ENCODE measurements at places on chromosomes 16 and 17. TPM values are rescaled to one million over a fixed set of nuclear protein-coding genes. Genes with fewer than 3 reads are reported as not detected.

HBA1 gene
- not detected for total RNA-seq

DNA sequence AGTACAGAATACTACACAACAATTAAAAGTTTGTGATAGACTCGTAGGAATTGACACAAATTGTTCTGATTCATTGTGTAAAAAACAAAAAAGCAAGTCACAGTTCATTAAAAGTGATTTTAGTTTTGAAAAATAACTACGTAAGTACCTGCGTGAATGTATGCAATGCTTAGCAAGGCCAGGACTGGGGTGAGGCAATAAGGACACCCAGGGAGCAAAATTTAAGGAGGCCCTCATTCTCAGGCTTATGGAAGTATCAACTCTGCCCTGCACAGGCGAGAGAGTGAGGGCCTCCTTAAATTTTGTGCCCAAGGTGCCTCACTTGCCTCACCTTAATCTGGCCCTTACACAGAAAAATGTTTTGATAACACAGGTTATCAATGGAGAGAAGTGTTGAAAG lies 31.4 kb downstream of the NOG start:
- ATAC-seq, result no peak

TOP2A gene
- total RNA-seq, result 0.62 TPM

- ATAC-seq, result no peak
Measured at GRCh38 chr16:11980136-11980844, 3.8 kb downstream of the SNX29 start.

DNA sequence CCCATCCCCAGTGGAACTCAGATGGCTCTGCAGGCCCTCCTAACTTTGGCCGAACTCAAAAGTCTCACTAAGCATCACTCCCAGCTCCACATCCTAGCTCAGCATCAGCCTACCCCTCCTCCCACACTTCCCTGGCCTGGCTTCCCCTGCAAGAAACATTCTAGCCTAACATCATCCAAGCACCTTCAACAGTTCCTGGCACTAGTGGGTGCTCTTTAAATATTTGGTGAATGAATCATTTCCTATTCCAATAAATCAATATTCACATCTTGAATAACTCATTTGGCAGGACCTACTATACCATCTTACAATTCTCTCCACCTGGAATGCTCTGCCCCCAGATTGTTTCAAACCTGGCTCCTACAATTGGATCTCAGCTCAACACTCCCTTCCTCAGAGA lies 11.0 kb upstream of the BBS2 start:
- no peak for ATAC-seq
